ENCODE measurements at places on chromosomes 4 and X.

DNA sequence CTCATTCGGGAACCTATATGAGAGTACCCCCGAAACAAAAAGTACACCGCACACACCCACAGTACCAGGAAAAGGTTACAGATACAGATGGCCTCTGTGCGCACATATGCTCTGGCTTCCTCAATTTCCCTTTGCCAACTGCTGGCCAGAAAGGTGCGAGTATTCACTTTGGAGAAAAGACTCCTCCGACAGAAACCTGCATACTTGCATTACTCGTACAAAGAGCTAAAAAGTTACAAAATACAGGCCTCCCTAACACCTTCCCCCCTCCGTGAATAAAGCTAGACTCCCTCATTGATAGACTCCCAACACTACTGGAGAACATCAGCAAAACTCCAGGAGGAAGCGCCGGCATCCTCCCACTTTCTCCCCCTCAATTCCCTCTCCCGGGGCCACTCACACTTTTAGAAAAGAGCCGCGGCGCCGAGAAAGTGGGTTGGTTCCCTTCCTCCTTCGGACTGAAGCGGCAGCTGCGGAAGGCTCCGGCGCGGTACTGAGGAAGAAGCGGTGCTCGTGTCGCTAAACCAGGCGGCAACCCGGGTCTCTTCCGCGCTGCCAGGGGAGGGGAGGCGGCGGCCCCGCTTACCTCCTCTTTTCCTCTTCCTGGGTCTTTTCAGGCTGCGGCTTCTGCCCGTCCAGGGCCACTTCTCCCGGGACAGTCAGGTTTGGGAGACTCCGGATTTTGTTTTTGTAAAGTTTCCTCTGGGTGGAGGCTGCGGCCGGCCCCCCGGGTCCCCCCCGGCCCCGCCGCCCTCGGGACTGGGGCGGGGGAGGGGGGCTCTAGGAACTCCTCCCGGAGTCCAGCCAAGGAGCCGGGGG is 1.1 kb downstream of the FBXW7 start:
- peak; percentile 54 for DNase-seq

DNA sequence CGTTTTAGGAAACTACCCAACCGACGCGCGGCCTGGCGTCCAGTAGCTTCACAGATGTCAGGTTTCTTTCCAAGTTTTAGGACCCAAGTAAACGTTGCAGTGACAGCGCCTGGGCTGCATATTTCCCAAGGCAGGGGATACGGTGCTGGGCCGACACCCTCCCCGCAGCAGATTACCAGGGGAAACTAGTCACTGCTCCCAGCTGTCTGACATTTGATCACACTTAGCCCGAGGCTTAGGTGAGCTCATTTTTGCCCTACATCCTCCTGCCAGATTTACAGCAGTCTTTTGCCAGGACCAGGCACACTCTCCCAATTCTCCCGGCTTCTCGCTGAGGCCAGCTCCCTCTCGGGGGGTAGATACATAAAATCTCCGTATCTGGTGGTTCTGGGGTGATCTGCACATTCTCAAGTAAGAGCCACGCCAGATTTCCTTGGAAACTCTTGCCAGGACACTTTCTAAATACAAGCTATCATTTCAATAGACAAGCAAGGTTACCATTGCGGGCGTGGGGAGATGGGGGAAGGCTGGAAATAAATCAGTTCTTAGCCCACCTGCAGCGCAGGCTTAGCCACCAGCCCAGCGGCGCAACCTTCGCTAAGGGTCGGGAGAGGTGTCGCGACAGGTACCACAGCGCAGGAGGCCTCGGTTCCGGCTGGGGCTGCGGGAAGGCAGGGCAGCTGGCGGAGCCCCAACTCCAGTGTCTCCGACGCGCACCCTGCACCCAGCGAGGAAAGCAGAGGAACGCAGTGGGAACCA is 2.5 kb upstream of the SOX3 start:
- DNase-seq, result no peak

- no peak for DNase-seq
Measured at GRCh38 chrX:71302461-71303213, 1.1 kb downstream of the ITGB1BP2 start.

GRCh38 chrX:2767631-2768455 is 16.0 kb downstream of the XG start:
- no peak for DNase-seq

DNA sequence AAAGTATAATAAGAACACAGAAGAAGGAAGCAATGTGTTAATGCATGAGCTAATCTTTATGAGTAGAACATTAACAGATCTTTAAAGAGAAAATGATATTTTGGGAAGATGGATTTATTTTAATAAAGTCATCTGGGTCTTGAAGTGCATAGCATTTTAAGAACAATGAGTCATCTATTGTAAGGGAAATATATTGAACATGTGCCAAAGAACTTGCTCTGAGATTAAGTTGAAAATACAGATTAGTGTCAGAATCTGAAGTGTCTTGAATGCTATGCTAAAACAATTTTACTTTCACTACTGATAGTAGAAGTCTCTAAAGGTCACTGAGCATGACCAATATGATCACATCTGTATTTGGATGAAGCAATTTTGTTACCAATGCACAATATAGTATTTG is 776.7 kb upstream of the GRID2 start:
- no peak for DNase-seq

- DNase-seq, result no peak
Measured at GRCh38 chrX:152819266-152819665, 11.3 kb downstream of the CETN2 start.

DNA sequence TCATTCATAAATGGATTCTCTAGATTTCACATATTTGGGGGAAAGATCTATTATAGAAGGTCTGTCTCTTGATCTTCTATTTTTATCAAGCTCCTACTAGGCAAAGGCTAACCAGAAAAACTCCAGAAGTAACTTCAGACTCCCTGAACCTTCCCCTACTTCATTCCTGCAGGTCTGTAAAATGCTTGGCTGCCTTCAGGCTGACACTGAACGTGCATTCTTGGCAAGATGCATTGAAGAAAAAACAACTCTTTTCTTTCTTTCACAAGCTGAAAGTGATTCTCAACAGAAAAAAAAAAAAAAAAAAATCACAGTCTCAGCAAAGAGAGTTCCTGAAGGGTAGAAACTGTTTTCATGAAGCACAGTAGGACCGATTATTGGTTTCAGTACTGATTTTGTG is 12.7 kb downstream of the OPHN1 start:
- no peak for DNase-seq

- no peak for DNase-seq
Measured at GRCh38 chr4:155772459-155773195, 13.8 kb downstream of the GUCY1B1 start.

DNA sequence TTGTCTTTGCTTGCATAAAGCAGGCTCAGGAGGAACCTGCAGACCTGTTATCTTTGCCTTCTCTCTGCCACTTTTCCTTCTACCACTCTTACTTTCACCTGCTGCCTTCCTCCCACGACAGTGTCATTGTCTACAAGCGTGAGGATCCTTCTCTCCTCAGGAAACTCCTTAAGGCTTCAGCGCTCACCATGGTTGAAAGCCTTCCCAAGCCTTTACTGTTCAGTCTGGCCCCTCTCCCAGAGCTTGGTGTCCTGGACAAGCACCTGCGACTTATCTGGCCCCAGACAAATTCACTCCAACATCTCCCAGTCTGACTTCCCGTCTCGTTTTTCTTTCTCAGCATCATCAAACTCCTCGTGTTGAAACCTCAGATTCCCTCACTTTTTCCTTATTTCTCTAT is 31.0 kb downstream of the CC2D2A start:
- no peak for DNase-seq
